ENCODE measurements at places on chromosomes 5 and 9.

DNA sequence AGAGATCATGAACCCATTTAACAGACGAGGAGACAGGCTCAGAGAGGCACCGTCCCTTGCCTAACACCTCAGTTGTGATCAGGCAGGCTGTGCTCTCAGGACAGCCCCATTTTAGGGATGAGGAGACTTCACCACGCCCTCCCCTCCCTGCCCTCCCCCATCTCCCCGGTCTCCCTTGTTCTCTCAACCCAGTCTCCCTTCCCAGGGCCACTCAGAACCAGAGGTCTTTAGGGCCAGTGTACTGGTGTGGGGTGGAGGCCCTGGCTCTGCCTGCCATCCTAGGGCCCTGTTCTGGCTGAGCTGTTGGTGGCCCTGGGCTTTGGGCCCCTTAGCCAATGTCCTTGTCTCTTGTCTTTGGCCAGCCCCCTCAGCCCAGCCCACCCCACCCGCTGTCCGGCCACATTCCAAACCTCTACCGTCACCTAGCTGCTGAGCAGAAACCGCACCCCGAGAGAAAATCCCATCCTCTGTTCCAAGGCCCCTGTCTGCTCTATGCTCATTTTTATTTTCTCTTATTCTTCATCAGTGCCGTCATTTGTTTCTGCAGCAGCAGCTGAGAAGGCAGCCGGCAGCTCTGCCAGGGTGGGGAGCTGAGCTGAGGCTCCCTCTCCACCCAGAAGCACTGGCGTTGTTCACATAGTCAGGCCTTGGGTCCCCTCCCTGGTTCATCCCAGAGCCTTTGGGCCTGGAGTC lies 33.9 kb downstream of the OLFML2A start:
- no peak for DNase-seq

DNA sequence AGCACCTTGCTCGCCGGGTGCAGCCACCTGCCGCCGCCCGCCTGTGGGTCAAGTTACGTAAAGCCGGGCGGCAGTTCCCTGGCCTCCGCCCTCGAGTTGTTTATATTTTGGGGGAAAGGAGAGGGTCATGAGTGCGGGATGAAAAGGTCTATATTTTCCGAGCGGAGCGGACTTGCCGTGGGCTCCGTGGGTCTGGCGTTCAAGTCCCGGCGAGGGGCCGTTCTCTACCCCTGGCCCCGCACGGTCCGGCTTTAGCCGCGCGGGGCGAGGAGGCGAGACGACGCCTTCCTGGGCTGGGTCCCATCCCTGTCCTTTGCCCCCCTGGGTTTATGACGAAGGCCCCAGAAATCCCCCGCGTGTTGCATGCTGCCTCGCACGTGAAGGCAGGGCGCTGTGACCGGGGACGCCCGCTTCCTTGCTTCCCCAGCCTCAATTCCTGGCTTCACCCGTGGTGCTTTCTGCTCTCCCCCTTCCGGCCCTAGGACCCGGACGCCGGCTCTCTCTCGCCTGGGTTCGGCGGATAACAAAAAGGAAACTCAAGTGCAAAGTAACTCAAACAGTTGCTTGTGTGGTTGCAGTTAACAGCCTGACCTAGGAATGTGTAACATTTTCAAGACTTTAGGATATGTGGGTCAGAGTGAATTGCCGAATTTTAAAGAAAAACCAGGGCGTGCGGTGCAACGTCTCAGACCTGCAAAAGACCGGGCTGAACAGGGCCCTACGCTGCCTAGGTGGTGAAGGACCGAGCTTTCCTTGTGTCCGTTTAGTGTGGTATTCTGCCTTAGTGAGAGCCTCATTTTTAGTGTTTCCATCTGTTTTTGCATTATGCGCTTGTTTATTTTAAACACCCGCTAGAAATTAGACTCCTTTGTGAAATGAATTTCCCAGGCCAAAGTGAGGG lies 810 bp downstream of the VPS13A start:
- peak; percentile 54 for DNase-seq

DNA sequence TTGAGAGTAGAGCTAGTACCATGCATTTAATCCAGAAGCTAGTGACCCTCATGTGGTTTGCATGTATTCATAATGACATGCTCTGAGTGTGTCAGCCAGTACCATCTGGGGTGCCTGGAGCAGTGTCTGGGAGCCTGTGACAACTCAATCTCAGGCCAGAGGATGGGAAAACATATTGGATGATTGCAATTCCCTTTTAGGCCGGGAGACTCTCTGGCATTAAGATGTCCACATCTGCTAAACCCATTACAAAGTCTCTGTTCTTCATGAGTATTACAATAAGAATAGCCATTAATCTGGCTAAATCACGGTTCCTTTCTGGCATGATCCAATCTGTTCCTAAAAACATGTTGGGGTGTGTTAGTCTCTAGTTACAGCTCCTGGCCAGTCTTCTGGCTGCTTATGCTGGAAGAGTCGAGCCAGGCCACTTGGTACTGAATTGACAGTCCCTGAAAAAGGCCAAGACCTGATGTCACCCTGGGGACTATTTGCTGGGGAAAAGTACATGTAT lies 475.7 kb downstream of the ENC1 start:
- DNase-seq = no peak

DNA sequence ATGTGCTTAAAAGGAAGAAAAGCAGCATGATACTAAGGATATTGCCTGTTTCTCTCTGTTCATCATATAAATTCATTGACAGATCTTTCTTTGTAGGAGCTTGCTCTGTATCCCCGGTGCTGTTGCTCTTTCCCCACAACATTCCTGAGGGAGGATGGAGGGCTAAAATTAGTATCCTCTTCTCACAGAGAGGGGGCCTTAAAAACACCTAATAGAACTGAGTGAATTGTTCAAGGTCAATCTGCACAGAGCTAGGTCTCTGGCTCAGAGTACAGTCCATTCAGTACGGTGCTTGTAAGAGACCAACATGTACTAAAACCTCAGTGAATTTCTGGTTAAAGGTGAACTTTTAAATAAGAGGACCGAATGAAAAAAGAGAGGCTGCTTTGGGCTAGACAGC lies 88.7 kb downstream of the PALM2AKAP2 start:
- DNase-seq = no peak

GRCh38 chr5:129124608-129125007 lies 30.1 kb downstream of the ISOC1 start:
- no peak for DNase-seq

- peak; percentile 42 for DNase-seq
Measured at GRCh38 chr5:77168161-77168878, 42.2 kb upstream of the PDE8B start.

Data from left lung (tissue), 14 donors.